ENCODE measurements at places on chromosomes 2 and 18. TPM values are rescaled to one million over a fixed set of nuclear protein-coding genes. Genes with fewer than 3 reads are reported as not detected.

Gene ZNF892
- not detected for polyA plus RNA-seq

Gene PMAIP1
- 7.2 TPM for polyA plus RNA-seq

Gene ONECUT2
- 6.5 TPM for polyA plus RNA-seq

Gene CHRND
- polyA plus RNA-seq, result 0.53 TPM

Gene EFR3B
- polyA plus RNA-seq, result not detected

Gene AQP12B
- polyA plus RNA-seq, result not detected

Gene MEIS1
- 7.9 TPM for polyA plus RNA-seq

Gene CELF4
- polyA plus RNA-seq, result 3.8 TPM

Gene ACVR1C
- polyA plus RNA-seq, result 1.3 TPM

Gene ANKRD44
- polyA plus RNA-seq, result 5.2 TPM

DNA sequence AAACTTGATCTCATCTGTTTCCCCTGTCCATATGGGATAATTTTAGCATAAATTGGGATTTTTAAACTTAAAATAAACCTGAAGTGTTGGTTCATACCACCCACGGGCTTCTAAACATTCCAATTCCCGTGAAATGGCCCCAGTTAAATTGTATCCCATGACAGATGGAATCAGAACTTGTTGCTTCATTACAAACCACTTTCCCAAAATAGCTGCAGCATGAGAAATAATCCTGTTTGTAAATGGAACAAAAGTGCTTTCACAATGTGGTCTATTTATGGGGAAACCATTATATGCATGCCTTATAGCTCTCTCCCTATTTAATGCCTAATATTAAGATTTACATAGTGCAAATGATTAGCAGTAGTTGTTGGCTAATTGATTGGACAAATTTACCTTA is 15.9 kb downstream of the SCG2 start:
- DNase-seq, result no peak

DNA sequence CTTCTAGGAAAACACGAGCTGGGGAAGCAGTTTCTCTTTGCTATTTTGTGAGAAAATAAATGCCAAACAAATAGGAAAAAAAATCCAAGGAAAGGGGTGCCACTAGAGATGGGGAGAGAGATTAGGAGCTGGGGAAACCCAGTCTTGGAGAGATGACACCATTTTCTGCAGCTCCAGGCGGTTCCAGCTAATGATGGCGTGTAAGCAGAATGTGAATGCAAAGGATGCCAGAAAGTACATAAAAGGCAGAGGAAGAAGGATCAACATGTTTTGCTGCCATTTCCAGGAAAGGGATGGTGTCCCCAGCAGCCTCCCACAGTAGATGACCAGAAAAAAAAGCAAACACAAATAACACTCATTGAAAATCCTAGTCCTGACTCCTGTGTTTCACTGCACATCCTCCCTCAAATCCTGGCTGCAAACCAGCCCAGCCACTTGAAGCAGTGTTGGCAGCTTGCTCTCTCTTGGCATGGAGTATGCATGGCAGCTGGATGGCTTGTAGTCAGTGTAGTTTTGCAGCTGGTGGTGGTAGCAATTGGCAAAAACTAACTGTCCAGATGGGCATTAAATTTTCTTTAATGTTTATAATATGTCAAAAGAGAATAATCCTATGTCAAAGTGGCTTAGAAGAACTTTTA is 93.6 kb downstream of the FTCDNL1 start:
- DNase-seq, result no peak

GRCh38 chr18:22314001-22314400 is 103.7 kb downstream of the CTAGE1 start:
- no peak for DNase-seq

DNA sequence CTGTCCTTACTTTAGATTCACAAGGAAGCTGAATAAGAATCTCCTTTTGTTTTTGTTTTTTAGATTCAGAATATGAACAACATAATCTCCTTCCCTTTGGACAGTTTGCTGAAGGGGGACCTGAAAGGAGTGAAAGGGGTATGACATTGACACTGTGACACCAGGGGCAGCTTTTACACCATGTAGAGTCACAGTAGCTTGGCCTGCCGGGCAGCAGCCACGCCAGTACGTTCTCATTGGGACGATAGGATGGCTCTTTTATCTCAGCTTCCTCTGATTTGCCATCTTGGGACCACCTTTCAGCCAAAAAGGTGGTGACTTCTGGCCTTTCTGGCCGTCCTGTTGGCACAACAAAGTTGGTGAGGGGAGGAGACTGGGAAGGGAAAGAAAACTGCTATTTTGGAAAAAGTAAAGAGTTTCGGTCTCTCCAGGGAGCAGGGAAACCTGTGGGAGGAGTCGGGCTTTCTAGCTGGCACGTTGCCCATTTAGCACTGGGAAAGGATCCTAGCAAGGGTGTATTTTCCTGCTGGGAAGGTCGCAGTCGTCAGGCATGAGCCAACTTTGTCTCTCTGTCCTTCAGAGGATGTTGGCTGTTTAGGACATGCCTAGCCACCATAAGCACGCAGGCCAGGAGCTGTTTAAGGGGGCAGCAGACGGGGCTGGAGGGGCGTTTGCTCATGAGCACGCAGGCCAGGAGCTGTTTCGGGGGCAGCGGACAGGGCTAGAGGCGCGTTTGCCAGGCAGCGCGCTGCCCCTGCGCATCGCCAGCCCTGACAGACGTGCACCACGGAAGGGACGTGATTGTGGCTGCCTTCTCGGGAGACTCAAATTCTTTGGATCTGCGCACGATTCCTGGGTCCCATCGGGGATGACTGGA is 104.6 kb downstream of the ITGB1BP1 start:
- no peak for DNase-seq

DNA sequence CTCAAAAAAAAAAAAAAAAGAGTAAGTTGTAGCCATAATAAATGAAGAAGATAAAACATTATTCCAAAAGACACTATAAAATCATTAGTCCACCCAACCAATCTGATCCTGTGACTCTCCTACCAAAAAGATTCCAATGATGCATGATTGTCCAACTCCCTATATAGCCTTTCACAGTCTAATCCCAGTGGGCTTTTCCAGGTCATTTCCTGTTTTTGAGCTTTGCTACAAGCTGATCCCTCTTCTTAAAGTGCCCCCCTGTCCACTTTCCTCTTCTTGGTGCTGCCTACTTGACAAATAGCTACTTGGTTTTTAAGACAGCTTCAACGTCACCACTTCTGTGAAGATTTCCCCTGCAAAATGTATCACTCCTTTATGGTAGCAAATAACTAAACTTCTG is 88.4 kb downstream of the SEMA4F start:
- no peak for DNase-seq

DNA sequence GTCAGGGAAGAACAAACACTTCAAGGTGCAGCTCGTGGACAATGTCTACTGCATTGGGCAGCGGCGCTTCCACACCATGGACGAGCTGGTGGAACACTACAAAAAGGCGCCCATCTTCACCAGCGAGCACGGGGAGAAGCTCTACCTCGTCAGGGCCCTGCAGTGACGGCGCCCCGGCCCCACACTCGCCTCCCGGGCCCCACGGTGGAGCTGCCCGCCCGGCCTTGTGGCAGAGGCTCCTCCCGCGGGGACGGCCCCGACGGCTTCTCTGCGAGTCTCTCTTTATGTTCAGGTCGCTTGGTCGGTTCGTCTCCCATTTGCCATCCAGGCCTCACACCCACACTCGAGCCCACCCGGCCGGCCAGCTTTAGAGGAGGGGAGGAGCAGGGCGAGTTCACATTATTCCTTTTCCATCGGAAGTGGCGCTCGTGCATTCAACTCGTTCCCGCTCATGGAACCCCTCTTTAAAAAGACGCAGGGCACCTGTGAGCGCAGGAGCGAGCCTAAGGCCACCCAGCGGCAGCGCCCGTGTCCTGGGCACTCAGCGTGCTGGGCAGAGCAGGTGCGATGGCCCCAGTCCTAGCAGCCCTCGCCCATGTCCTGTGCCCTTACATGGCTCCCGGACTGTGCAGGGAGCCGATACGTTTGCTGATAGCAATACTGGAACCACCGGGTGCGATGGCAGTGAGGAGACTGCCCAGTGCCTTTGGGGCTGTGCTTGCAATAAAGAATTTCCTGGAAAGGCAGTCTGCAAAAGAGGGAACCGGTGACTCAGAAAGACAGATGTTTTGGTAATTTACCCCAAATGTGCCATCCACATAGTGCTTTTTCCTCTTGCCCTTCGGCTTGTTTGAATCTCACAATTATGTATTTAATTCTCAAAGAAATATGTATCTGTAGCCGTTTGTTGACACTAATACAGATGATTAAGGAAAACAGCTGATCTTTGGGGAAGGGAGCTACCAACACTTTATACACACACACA is 148.6 kb downstream of the NCK2 start:
- no peak for DNase-seq

DNA sequence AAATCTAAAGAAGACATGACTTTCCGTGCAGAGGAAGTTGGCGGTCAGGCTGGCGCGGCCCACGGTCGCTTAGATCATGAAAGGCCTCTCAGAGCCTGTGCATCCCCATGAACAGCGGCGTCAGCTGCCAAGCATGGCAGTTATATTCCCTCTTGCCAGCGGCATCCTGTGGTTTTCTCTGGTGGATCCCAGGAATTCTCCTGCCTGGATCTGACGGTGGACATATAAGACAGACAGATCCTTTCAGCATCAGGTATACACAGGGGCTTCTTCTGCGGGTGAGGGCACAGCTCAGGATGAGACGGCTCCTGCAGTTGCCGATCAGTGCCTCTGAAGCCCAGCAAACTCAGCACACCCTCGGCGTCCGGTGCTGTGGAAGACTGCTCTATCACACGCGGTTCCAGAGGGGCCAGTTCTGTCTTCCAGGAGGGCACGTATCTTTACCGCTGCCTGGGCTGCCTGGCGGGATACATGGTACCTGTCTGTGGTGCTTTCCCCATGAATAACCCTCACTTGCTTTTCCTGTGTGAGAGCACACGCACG is 157.8 kb downstream of the LDLRAD4 start:
- no peak for DNase-seq

- DNase-seq, result peak; percentile 53
These were observed 419.6 kb upstream of the POU3F3 start for GRCh38 chr2:104434318-104434792.

GRCh38 chr2:134402410-134402809 is 148.5 kb downstream of the MGAT5 start:
- no peak for DNase-seq

- DNase-seq, result no peak
These were observed 102.5 kb upstream of the SLC35G4 start for GRCh38 chr18:11506856-11507255.

- DNase-seq, result no peak
These were observed 43.1 kb upstream of the GALNT3 start for GRCh38 chr2:165837122-165837521.

DNA sequence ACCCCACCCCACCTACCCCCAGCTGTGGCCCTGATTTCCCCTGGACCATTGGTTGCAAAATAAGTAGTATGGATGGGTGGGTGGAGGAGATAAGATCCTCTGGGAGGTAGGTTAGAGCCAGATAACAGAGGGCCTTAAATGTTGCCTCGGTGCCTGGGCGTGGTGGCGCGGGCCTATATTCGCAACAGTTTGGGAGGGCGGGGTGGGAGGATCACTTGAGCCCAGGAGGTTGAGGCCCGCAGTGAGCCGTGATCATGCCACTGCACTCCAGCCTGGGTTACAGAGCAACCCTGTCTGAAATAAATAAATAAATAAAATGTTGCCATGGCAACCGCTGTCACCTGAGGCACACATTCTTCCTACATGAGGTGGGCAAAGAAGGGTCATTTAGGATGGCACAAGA is 103.3 kb upstream of the GATA6 start:
- no peak for DNase-seq

- no peak for DNase-seq
These were observed 3.9 kb upstream of the MYL1 start for GRCh38 chr2:210318891-210319290.

DNA sequence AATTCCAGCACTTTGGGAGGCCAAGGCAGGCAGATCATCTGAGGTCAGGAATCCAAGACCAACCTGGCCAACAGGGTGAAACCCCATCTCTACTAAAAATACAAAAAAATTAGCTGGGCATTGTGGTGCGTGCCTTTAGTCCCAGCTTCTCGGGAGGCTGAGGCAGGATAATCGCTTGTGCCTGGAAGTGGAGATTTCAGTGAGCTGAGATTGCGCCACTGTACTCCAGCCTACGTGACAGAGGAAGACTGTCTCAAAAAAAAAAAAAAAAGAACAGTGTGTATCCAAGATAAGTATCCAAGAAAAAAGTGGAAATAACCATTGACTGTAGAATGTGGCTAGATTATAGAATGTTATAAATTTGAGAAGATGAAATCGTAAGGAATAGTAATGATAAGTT is 142.1 kb downstream of the FAM124B start:
- no peak for DNase-seq

DNA sequence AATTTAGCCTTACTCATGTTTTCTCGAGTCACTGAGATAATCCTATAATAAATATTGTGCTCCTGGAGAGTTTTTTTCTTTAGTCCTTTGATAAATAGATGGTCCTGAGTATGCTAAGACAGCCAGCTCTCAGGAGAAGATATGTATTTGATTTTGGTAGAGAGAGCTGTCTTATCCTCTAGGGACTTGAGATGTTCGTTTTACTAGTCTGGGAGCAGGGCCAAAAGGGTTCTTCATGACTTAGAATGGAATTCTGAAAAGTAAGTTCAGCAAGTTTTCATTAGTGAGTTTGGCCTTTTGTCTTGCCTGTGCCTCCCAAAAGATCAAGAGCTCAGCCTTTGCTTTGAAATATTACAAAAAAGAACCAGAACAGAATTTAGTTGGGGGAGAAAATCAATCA is 246.7 kb downstream of the BABAM2 start:
- DNase-seq, result no peak

DNA sequence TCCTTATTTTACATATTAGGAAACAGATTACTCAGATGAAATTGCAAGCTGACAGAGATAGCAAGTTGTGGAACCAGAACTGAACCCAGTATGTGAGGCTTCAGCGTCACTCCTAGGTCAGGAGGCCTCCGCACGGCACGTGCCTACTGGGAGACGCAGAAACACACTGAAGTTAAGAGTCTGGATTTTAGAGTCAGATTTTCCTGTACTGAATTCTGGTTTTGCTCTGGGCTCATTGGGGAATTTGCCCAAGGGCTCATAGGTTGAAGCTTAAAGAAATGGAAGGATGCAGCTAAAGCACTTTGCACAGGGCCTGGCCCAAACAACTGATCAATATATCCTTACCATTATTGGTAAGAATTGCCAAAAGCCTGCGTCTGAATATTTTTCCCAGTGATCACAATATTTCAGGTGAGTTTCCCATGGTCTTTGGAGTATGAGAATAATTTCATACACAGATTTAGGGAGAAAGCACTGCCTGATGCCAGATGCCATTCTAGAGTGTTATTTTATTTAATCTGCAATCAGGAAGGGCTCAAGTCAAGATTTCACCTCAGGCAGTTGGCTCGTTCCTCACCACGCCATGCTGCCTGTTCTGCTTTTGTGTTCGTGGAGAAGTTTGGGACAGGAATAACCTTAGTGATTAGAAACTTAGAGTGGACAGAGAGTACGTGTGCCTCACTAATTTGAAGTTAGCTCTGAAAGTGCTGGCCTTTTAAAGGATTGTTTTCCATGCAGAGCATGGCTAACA is 331.9 kb downstream of the MYCN start:
- DNase-seq, result no peak

- no peak for DNase-seq
These were observed 6.0 kb downstream of the ANKRD44 start for GRCh38 chr2:197304556-197305011.

- DNase-seq, result no peak
These were observed 549.4 kb upstream of the SALL3 start for GRCh38 chr18:78430131-78430758.
